ENCODE measurements at places on chromosomes 7 and 10.

GRCh38 chr7:24800667-24801066 lies 43.4 kb upstream of the GSDME start:
- no peak for DNase-seq

DNA sequence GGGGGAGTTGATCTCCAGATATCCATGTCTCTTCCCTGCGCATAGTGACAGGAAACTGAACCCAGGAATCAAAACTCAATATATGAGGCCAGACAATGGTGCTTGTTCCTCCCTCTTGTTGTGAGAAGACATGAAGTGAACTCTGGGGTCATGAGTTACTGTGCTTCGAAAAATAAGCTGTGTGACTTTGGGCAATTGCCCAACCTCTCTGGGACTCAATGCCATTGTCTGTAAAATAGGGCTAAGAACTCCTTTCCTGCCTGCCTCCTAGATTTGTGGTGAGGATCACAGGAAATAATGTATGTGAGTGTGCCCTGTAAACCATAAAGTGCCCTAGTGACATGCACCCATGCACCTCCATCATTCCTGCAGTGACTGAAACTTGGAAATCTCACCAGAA lies 48.4 kb downstream of the SYPL1 start:
- DNase-seq = no peak

DNA sequence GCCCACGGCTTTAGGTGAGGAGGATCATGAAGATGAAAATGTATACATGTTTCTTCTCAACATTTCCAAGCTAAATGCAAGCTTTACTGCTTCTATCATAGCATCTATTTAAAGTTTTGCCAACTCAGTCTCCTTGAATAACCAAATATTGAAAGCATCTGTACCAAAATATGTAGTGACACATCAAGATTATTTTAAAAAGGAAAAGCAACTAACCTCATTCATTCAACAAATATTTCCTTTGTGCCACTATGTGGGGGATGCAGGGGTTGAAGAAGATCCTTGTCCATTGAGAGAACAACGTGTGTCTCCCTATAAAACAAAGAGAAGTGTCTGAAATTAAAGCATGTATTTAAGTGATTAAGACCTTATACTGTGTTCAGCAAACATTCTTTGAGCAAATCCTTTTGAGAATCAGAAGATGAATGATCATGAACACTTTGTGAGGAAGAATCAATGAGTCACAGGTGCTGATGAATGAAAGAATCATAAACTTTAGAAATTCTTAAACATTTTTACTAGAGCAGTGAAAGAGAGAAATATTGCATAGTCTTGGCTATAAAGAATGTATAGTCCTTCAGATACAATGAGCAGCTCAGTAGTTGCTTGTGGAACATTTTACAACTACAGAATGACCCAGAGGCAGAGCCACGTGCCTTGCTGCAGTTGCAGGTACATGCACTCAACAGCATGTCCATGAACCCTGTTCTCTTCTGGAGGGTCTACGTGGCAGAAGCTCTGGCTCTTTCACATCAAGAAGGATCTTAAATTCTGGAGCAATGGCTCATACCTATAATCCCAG lies 13.9 kb downstream of the TAS2R60 start:
- DNase-seq = no peak

GRCh38 chr10:73974309-73974946 lies 23.5 kb upstream of the VCL start:
- no peak for DNase-seq
